ENCODE measurements at places on chromosomes 16 and 17.

DNA sequence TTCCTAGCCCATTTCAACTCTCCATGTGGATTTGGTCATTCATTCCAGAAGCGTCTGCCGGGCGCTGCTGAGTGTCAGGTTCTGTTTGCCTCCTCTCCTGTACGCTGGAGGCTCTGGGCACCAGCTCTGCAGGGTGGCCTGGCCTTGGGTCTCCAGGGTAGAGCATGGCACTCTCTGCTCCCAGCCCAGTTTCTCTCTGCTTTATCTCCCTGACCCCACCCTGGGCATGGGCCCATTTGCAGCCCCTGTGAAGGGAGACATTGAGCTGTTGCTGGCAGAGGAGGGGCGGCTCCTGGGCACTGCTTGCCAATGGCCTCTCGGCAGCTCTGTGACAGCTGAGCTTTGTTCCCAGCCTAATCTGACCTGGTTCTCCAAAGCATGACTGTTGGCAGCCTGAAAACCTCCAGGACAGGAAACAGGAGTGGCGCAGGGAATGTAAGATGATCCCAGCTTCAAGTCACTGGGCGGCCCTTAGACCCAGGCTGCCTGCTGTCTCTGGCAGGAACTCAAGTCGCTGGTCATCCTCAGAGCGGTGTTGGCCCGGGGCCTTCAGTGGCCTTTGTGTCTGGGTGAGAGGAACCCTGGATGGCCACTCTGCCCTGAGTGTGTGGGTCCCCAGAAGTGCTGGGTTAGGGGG, 146.8 kb downstream of the SEC14L1 start:
- no peak for DNase-seq

DNA sequence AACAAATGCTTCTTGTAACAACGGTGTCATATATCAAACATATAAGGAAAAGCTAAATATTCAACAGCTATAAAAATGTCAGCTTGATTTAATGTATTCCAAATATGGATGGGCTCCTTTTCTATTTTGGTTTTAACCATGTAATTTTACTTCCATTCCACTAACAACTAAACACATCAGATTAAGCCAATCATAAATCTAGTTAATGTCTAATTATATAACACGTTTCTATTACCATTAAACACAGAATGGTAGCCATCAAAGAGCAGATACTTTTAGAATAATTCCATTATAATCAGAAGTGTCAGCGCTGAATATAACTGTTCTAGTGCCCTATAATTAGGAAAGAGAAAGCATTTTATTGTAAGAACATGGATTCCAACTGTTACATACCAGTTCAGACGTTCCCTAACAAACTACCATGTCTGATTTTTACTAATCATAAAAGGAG, 10.0 kb downstream of the CMC2 start:
- peak; percentile 22 for DNase-seq

GRCh38 chr17:3316836-3317235, 18.7 kb upstream of the OR3A1 start:
- no peak for DNase-seq

GRCh38 chr17:42818379-42818778, 5.7 kb downstream of the BECN1 start:
- no peak for DNase-seq

GRCh38 chr16:78961464-78961863, 639.1 kb downstream of the MAF start:
- no peak for DNase-seq

DNA sequence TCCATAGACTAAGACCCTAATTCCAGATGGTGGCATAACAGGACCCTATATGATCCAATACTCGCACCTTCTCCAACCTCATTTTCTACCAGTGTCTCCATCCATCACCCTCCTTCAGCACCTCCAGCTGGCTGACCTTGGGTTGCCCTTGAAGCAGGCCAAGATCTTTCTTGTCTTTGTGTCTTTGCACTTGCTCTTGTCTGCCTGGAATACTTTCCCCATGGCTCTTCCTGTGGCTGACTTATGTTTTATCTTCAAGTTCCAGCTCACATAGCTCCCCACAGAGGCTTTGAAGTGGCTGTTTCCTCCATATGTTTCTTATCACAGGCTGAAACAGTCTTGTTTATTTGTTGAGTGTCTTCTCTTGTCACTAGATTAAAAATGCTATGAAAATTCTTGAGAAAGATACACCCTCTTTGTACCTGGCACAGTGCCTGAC, 29.6 kb upstream of the MMD start:
- DNase-seq: no peak

- no peak for DNase-seq
These were observed 134.9 kb downstream of the CCT6B start for GRCh38 chr17:34826332-34826731.

DNA sequence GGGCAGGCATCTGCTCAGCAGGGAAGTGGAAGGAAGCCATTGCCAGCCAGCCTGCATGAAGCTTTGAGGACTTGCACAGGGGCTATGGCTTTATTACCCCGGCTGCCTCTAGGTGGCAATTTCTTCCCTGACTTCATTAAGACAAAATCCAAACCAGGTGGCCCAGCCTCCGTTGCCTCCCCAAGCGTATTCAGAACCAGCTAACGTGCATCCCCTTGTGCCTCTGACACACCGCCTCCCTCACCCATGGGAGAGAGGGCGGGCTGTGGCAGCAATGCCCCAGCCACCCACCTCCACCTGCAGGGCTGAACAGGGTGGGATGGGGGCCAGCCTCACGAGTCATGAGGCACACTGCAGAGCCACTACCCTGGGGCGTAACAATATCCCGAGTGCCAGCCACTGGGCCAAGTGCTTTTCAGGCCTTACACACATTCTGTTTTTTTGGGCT, 6.8 kb downstream of the KIFC3 start:
- DNase-seq: peak; percentile 46

- DNase-seq: peak; percentile 79
These were observed 726 bp upstream of the SETD1A start for GRCh38 chr16:30956601-30957455.

GRCh38 chr16:51834133-51834532, 683.1 kb upstream of the SALL1 start:
- DNase-seq: no peak

DNA sequence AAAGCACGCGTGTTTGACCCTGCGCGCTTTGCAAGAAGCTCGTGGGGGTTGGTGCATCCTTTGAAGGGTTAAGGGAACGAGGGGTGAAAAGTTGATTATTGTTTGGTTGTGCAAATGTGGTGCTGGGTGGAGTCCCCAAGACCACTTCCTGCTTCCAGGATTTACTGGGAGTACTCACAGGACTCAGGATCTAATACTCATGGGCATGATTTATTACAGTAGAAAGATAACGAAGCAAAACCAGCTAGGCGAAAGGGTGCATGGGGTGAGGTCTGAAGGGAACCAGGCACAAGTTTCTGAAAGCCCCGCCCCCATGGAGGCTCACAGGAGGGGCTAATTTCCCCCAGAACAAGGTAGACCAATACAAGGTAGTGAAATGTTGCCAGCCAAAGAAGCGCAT, 58.8 kb downstream of the RPTOR start:
- no peak for DNase-seq

GRCh38 chr16:28059841-28060575, 3.5 kb downstream of the GSG1L start:
- DNase-seq: no peak

DNA sequence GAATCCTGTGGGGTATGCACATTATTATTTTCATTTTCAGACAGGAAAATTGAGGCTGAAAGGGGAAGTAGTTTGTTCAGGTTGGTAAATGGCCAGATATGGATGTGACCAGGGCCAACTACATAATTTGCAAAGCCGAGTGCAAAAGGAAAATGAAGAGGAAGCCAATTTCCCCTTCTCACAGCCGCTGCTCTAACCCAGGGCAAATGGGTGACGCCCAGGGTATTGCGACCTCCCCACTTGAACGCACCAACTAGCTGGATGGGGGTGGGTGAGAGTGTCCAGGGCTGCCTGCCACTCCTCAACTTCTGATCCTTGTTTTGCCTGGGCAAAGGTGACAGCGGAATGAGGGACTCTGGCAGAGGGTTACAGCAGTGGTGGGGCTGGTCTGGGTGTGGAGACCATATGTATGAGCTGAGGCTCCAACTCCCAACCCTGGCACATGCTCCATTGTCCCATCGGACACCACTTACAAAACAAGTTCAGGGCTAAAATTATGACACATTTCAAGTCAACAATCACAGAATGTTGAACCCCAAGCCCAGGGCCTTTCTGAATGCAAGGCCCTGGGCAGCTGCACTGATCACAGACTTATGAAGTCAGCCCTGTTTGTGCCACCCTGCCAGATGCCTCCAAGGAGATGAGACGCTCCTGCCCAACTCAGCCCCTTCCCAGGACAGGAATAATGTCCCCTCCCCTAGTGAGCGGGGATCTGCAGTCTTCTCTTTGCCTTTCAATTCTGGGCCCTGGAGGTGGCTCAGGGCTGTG, 1.7 kb downstream of the ANKRD40CL start:
- DNase-seq: no peak

Data from CD4-positive, alpha-beta T cell treated with Interleukin-4 for 1 hour (primary cell).